ENCODE measurements at places on chromosomes 3 and 15.

DNA sequence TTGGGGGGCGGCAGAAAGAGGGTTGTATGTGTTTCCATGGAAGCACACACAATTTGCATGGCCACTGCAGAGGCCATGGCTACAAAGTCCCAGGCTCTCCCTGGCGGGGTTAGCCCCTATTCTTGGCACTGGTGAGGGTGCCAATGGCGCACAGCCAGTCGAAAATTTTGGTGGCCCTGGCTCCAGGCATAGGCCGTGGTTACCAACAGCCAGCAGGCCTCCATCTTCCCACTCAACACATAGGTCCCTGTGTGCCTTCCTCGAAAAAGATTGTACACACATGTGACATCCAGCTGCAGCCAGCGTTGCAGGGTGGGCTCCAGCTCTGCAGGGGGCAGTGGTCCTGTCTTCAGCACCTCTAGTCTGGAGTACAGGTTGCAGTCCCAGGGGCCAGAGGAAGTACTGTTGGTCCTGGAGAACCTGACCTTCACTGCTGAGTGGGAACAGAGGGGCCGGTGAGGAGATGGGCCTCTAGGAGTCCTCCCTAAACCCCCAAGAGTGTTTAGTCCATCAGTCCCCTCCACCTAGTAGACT is 7.1 kb downstream of the P4HTM start:
- DNase-seq, result no peak

DNA sequence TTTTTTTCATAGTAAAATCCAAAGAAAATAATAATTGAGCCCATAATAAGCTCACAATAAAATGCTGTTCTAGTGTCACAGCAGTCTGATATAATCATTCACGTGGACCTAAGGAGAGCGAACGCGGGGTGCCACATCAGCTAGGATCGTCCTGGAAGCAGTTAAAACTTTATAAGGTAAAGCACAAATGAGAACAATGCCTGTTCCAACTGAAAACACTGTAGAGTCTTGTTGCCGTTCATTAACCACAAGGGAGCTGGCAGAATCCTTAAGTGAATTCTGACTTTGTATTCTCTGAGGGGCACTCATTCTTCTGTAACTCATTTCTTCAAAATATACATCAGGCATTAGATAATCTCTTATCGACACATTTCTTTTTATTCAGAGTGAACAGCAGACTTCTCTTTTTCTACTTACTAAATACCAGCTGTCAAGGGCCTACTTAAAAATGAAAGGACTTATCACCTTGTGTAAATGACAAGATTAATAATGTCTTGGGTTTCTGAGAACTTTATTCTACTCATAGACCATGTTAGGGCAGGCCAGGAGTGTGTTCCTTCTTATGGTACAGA is 524.6 kb downstream of the MECOM start:
- no peak for DNase-seq

GRCh38 chr3:22935040-22935439 is 268.1 kb upstream of the UBE2E2 start:
- DNase-seq, result peak; percentile 8

- DNase-seq, result peak; percentile 65
Observed at GRCh38 chr15:51775967-51776816, 24.8 kb downstream of the TMOD2 start.

DNA sequence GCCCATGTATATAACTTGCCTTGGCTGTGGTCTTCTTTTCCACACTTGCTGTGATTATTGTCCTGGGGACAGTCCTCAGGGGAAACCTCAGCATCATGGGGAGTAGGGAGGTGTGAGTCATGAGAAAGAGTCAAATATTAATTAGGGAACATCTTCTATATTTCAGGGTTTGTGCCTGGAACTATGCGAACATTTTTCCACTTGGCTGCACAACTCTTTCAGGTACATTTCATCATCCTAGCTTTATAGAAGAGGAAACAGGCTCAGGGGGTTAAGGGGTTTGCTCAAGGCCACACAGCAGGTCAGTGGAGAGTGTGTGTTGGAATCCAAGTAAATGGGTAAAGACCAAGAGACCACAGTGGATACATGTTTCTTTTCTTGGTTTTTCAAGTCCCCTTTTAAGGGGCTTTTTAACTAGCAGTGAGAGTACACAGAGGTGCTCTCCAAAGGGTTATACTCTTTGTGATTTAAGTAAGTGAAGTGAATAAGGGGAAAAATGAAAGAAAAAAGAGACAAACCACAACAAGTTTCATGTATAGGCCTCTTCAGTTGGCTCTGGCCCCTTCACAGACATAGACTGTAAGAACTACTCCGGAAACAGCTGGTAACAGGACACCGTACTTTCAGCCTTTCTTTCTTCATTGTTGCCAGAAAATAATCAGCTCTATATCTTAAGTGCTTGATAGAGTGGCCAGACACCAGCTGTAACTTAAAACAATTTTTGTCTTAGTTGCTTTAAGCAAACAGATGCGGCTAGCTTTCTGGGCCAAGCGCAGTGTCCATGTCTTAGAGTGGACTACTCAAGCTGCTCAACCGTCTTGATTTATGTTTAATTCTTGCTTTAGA is 64.6 kb downstream of the EEFSEC start:
- DNase-seq, result no peak

DNA sequence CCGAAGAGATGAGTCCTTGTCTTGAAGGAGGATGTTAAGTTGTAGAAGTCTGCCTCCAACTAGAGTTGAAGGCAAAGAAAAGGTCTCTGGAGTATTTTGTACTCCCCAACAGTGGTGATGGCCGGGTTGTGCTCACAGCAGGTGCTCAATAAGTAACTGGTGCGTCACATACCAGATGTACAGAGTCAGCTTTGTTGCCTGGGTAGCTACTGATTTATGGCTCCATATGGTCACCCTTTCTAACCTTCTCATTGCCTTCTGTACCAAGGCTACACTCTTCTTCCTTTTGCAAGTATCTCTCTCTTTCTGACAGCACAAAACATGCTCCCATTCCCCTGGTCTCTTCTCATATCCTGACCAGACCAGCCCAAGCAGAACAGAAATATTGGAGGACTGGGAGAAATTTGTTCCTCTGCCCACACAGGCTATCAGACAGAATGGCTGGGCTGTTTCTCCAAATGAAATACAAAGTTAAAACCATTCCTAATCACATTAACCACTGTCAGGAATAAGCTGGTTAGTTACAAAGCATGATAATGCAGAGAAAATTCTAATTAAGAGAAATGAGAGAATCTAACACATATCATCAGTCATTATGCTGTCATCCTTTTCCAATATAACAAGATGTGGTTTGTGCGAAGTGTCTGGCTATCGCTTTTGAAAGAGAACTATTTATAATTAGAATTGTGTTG is 150.1 kb upstream of the LRRN1 start:
- DNase-seq, result no peak

DNA sequence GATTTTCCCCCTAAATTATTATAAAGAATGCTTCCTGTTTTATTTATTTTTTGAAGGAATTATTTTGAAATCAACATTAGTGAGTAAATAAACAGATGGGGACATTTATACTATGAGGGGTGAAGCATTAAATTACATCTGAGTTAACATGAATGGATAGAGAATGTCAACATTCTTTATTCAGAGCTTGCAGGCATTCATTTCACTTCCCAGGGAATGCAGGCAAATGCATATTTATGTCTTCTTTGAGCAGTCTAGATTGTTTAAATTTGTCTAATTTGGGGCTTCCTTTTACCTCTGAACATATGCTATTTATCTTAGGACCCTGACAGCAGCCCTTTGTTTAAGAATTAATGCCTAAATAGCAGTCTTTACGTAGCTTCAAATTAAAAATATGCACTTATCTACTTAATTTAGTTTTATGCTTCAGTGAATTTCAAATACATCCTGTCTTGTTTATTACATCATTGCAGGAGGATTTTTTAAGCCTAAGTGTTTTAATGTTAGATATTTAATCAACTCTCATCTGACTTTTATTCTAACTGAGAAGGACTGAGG is 630.5 kb upstream of the LMCD1 start:
- DNase-seq, result peak; percentile 20

GRCh38 chr3:97763586-97764406 is 762 bp upstream of the ARL6 start:
- no peak for DNase-seq

DNA sequence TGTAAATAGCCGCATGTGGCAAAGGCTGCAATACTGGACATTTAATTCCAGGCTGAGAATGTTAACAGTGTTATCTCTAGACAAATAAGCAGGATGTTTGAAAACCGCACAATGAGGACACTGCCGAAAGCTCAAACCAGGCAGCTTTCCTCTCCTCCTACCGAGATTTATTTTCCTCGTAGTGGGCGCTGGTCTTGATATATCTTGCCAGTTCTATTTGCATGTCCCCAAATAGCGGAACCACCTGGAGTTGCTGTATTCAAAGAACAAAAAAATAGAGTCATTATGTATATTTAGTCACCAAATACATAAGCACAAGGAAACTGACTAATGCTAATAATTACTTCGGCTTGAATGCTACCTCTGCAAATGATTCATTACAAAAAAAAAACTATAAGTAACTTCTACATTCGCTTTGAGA is 46.5 kb downstream of the CYFIP1 start:
- DNase-seq, result peak; percentile 66

GRCh38 chr15:64447536-64448315 is 12.7 kb upstream of the ZNF609 start:
- no peak for DNase-seq

GRCh38 chr3:194112120-194113106 is 23.5 kb upstream of the HES1 start:
- peak; percentile 48 for DNase-seq

- no peak for DNase-seq
Observed at GRCh38 chr3:55708242-55708641, 221.1 kb upstream of the WNT5A start.

DNA sequence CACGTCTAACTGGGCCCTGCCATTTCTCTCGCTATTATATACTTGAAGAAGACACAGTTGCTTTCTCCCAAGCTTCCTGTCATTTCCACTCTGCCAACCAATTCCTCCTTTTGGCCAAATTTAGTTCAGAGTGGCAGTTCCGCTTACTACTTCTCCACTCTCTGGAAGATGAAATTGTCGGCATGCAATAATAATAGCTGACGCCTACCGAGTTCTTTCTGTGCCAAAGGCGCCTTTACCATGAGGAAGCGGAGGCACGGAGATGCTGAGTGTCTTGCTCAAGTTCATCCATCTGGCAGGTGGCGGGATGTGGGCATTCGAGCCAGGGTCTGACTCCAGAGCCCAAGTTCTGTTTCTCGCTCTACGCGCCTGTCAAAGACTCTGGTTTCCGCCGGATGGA is 14.6 kb upstream of the NRROS start:
- no peak for DNase-seq

- no peak for DNase-seq
Observed at GRCh38 chr15:91108421-91108820, 8.4 kb downstream of the SV2B start.

- DNase-seq, result no peak
Observed at GRCh38 chr15:40650479-40650878, 44.5 kb upstream of the RAD51 start.

GRCh38 chr15:98776607-98777281 is 128.4 kb downstream of the IGF1R start:
- DNase-seq, result peak; percentile 96

- peak; percentile 32 for DNase-seq
Observed at GRCh38 chr3:47613722-47614121, 35.1 kb upstream of the CSPG5 start.

DNA sequence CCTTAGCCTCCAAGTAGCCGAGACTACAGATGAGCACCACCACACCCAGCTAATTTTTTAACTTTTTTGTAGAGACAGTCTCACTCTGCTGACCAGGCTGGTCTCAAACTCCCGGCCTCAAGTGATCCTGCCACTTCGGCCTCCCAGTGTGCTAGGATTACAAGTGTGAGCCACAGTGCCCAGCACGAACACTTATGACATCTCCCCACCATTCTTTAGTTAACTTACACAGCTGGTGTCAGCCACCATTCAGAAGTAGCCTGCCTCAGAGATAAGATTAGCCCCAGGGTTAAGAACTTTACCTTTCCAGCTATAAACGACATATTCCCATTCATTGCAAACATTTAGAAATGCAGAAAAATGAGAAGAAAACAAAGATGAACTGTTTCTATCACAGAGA is 58.2 kb downstream of the TRPM7 start:
- no peak for DNase-seq

DNA sequence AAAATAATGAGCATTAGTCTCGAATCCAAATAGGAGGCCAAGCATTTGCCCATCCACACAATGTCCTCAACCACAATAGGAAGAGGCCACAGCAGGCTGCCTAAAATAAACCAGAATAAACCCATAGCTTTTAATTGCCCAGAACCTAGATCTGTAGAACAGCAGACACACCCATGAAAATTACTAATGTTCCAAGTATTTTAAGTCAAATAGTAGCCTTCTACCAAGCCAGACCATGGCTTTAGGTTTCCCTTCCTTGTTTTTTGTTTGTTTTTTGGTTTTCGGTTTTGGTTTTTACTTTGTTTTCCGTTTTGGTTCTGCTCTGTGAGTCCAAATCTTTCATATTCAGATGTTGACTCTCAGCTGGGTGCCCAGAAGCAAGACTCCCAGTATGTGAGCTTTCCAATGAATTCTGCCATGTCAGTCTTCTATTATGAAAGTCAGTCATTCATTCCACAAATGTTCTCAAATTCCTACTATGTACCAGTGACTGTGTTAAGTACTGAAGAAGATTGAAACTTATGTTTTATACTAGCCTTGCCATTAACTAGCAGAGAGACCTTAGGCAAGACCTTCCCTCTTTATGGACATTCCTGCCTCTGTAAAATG is 57.8 kb upstream of the BOC start:
- DNase-seq, result no peak

GRCh38 chr3:71548705-71549384 is 34.7 kb downstream of the FOXP1 start:
- DNase-seq, result no peak

DNA sequence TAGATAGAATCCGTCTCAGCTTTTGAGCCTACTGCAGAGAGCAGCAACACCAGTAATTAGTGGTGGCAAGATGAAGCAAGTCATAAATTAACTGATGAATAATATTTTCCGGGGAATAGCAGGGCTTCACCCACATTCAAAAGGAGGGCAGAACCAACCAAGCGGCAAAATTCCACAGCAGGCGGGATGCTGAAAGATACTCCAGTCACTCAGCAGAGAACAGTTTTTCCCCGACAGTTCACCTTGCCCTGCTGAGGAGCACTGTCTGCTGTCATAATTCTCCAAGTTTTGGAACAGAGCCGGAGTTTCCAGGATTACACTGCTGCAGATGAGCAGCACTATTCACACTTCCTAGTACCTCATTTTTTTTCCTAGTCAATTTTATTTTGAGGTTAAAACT is 274.7 kb downstream of the CD47 start:
- no peak for DNase-seq

GRCh38 chr3:169948559-169949448 is 17.8 kb upstream of the SEC62 start:
- no peak for DNase-seq
